ENCODE measurements at places on chromosomes 2 and 18. TPM values are rescaled to one million over a fixed set of nuclear protein-coding genes. Genes with fewer than 3 reads are reported as not detected.

The TUBA4B gene
- total RNA-seq = not detected

The ADCYAP1 gene
- total RNA-seq = not detected

- H3K4me1 ChIP-seq = no peaks in the 10 kb centered on the region
- DNase-seq = no peak
- no peaks in the 10 kb centered on the region for H3K36me3 ChIP-seq
- no peak overlapping the region for H3K4me3 ChIP-seq
Measured at GRCh38 chr2:103386872-103387271, 625.0 kb downstream of the TMEM182 start.

GRCh38 chr2:39996653-39997080 is 217.6 kb upstream of the THUMPD2 start:
- no peak overlapping the region for H3K27ac ChIP-seq
- no peaks in the 10 kb centered on the region for H3K4me1 ChIP-seq
- DNase-seq = no peak

GRCh38 chr2:24111407-24111901 is 11.7 kb downstream of the PFN4 start:
- H3K36me3 ChIP-seq = no peaks in the 10 kb centered on the region
- H3K27me3 ChIP-seq = no peaks in the 10 kb centered on the region
- no peak overlapping the region for H3K27ac ChIP-seq
- DNase-seq = no peak
- H3K4me3 ChIP-seq = no peak overlapping the region
- no peaks in the 10 kb centered on the region for H3K4me1 ChIP-seq

GRCh38 chr2:239955087-239955988 is 69.8 kb downstream of the NDUFA10 start:
- H3K36me3 ChIP-seq = peaks cover 12% of the 10 kb centered on the region
- H3K4me3 ChIP-seq = no peak overlapping the region
- H3K4me1 ChIP-seq = no peaks in the 10 kb centered on the region
- no peak overlapping the region for H3K27ac ChIP-seq
- DNase-seq = no peak
- no peaks in the 10 kb centered on the region for H3K27me3 ChIP-seq
